Activated naive CD8-positive, alpha-beta T cell treated with anti-CD3 and anti-CD28 coated beads for 36 hours (primary cell): ENCODE measurements at places on chromosomes 2 and 18.
A peak's percentile ranks its signal among the peaks of the same experiment; 100 is the strongest.

DNA sequence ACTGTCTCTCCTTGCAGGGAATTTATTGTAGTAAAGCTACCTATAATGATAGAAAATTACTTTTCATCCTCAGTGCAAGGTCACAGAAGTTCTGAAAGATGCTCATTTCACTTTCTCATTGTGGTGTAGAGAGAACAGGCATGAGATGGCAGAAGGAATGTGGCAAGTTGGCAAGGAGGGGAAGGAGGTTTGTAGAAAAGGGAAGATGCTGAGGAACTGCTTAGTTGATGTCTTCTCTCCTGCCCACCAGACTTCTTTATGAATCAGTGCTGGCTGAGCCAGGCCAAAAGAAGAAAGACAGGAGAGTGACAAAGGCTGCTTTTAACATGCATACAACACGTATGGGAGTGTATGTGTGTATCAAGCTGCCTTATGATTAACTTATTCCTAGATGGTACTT lies 164.4 kb downstream of the PRPF40A start:
- no peak for DNase-seq

GRCh38 chr2:80926168-80926567 lies 621.6 kb upstream of the LRRTM1 start:
- no peak for DNase-seq

DNA sequence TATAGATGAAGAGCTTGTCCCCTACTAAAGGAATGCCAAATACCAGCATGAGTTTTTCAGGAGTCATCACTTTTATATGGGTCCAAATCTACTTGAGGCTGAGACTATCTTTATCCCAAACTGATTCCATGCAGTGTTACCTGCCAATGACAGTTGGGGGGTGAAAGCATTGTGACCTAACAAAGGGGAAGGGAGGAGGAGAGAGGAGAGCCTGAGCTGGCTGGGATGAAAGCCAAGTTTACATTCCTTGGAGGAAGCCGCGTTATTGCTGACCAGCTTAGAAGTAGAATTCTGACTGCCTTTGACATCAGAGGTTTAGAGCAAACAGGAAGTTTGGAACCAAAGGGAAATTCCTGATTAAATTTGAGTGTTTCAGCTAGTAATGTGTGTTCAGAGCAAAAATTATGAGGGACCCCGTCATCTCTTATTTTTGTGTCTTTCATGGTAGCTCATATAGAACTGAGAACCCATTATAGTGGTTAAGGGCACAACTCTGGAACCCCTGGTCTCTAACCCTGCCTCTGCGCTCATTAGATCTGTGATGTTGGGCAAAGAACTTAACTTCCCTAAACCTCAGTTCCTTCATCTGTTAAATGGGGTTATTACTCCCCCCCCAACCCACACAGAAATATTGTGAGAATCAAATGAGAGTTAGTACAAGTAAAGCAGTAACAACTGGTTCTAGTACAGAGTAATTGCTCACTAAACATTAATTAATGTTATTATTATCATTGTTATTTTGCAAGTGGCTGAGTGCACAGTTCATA lies 199.3 kb upstream of the EPAS1 start:
- DNase-seq: no peak

DNA sequence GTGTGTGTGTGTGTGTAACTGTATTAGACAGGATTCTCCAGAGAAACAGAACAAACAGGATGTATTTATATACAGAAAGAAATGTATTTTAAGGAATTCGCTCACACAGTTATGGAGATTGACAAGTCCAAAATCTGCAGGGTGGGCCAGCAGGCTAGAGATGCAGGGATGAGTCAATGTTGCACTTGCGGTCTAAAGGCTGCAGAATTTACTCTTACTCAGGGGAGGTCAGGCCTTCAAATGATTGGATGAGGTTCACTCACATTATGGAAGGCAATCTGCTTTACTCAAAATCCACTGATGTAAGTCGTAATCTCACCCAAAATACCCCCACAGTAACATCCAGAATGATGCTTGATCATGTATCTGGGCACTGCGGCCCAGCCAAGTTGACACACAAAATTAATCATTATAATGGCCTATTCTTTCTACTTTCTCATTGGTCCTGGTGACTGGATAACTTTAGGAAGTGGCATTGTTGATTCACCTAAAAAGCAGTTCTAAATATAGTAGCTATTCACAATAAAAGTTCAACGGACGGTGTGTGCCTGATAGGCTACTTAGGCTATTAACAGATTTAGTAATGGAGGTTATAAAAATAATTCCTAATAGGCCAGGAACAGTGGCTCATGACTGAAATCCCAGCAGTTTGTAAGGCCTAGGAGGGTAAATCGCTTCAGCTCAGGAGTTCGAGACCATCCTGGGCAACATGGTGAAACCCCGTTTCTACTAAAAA lies 40.6 kb upstream of the ACYP2 start:
- DNase-seq: no peak

GRCh38 chr2:3189961-3190360 lies 187.7 kb downstream of the EIPR1 start:
- no peak for DNase-seq

DNA sequence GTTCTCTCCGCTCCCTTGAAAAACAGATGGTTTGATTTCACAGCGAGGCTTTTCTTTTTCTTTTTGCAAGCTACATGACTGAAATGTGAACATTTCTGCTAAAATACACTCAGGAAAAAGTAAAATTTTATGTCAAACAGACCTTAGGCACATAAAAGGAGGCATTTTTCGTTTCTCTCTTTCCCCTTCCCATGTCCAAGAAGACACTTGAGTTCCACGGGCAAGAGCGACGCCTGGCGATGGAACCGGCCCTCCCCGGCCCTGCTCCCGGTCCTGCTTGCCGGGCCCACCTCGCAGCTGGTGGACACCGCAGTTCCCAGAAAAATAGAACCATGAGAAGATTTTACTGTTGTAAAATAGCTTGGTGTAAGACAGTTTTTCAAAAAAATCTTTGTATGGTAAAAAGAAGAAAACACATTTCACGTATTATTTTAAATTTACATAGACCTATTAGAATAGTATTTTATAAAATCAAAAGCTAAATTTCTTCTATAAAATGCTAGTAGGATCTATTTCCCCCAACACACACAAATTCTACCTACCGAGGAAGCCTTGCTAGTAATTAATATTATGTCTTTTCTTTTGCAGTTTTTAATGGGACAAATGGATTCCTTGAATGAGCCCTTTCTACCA lies 2.3 kb upstream of the ALKAL2 start:
- peak; percentile 32 for DNase-seq

GRCh38 chr2:160479269-160479668 lies 14.3 kb downstream of the RBMS1 start:
- DNase-seq: no peak

GRCh38 chr2:37851828-37852584 lies 73.1 kb upstream of the RMDN2 start:
- DNase-seq: no peak

DNA sequence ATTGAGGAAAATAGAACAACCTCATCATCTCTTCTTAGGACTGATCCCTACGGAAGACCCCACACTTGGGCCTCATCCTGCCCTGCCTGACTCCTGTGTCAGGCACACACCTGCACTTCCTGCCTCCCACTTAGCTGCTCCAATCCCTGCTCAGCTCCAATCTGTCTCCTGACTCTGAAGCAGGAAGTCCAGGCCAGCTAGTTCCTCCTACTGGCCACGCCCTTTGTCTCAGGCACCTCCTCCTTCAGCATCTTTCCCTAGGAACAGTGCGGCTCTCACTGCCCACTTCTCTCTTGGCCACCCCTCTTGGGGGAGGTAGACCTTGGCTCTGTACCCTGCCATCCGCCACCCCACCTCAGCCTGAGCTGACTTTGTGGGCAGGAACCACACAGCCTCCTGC lies 135.8 kb downstream of the CELF4 start:
- no peak for DNase-seq

GRCh38 chr18:457140-457519 lies 43.4 kb downstream of the COLEC12 start:
- DNase-seq: no peak

DNA sequence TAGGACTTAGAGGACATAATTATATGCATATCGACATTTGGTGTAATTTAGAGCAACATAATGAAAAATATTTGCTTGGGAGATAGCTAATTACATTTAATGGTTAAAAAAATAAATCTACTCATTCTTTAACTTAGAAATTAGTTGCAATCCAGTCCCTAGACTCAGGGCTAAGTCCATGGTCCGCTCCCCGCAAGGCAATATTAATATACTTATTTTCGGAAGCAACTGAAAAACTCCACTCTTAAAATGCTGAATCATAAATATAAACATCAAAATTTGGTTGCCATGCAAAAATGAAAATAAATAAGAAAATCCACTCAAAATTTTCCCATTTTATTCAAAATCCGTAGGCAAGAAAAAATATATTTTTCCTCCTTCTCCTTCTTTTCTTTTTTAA lies 99.7 kb upstream of the CD302 start:
- no peak for DNase-seq

- no peak for DNase-seq
Observed at GRCh38 chr18:70907673-70908072, 618.8 kb downstream of the SOCS6 start.

DNA sequence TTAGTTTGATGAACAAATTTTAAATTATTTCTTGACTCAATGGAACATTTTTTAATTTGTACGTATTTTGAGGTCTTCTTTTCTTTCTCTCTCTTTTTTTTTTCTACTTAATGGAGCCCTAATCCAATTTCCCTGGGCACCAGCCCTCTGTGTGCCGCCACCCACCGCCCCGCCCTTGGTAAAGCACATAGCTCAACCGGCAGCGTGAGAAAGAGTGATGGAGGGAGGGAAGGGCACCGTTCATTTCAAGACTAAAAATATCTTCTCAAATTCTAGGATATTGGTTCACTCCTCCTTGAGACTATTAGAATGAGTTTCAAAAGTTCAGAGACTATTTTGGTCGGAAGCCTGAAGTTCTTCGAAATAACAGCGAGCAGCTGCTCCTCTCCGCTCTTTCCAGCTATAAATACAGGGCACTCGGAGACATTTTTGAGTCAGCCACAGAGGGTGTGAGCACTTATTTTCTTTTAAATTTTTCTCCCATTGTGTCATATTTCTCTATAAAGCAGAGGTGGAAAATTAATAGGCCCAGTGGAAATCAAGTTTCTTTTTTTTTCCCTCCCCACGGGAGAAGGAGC lies 731.7 kb upstream of the ID2 start:
- no peak for DNase-seq

DNA sequence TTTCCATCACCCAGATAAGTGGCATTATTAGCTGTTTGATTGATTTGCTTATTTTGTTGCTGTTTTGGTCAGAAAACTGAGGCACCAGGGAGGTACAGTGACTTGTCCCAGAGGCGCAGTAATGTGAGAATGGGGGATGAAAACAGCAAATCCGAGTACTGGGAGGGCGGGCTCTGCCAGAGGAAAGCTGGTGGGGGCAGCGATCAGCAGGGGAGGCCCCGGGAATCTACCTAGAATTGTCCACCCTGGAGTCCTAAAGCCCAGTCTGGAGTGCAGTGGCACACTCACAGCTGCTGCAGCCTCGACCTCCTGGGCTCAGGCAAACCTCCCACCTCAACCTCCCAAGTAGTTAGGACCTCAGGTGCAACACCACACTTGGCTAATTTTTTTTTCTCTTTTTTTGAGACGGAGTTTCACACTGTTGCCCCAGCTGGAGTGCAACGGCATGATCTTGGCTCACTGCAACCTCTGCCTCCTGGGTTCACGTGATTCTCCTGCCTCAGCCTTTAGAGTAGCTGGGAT lies 17.0 kb upstream of the PTMA start:
- DNase-seq: no peak

GRCh38 chr2:167626301-167626700 lies 621.1 kb downstream of the STK39 start:
- DNase-seq: no peak

- no peak for DNase-seq
Observed at GRCh38 chr2:99900556-99900955, 241.8 kb downstream of the AFF3 start.

DNA sequence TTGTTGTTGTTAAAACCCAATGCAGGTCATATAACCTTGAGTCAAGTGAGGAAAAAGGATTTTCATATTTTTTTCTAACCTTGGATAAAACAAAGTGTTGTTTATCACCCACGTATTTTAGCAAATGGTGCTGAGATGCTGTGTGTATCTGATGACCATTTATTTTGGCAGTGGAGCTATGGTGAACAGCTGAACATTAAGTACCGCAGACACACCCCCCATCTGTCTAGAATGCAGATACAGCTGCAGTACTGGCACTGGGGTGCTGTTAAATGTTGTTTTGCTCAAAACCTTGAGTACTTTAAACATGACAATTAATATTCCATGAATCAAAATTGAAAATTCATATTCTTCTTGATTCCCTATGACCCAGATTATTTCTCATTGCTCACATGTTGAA lies 773.3 kb upstream of the SLC39A10 start:
- DNase-seq: no peak

DNA sequence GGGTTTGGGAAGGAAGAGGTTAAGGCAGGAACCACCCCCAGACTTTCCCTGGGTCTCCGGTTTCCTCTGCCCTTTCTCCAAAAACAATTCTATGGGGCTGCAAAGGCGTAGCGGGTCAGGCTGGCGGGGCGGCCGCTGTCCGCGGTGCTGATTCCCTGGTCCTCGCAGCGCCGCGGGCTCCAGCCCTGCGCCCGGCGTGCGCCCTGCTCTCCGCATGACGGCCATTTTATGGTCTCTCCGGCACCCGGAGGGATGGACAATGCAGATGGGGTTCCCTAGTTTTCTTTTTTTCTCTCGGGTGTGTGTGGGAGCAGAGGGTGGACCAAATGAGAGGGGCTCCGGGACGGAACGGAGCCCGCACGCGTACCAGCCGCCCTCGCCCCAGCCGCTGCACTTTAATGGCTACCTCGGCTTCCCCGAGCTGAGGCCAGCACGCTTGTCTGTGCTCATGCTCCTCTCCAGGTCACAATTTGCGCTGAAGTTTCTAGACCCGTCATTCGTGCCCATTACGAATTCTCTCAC lies 1.6 kb downstream of the ST8SIA3 start:
- DNase-seq: peak; percentile 38

DNA sequence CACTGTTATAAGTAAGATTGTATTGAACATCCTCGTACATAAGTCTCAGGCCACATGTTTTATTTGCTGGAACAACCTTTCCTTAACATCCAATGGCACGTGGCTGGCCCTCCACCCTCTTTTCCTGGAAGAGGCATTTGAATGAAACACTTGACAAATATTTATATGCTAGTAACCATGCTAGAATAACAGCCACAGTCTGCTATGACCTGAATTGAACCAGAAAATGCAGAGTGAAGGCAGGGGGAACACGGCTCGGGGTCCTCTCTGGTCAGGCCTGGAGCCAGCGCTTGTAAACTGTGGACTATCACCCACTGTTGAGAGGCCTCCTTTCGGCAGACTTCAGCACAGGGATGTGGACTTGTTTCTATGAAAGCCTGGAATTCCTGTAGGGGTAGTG lies 198.2 kb upstream of the COPS8 start:
- DNase-seq: no peak

GRCh38 chr2:193141-193671 lies 70.6 kb downstream of the SH3YL1 start:
- no peak for DNase-seq

GRCh38 chr2:218898109-218898878 lies 17.6 kb downstream of the WNT10A start:
- peak; percentile 83 for DNase-seq

DNA sequence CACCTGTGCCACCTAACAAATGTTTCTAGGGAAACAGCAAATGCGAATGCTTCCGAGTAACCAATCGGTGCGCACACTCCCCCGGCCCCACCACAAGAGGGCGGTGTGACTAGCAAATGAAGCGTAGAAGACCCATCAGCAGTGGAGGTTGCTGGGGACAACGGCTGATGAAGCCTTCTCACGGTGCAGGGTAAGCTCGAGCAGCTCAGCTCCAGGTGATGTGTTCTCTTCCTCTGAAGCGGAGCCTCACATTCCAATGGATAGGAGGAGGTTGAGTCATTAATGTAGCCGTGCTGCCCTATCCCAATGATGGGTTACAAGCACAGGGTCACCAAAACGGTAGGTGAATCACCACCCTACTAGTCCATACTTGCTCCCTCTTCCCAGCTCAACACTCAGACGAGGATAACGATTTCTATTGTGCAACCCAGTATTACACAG lies 127.6 kb upstream of the TWIST2 start:
- peak; percentile 53 for DNase-seq
